ENCODE measurements at places on chromosomes 6 and 20. TPM values are rescaled to one million over a fixed set of nuclear protein-coding genes. Genes with fewer than 3 reads are reported as not detected.

- H3K4me1 ChIP-seq, result no peaks in the 10 kb centered on the region
- no peak for DNase-seq
- H3K27ac ChIP-seq, result no peak overlapping the region
- H3K27me3 ChIP-seq, result no peaks in the 10 kb centered on the region
- H3K36me3 ChIP-seq, result no peaks in the 10 kb centered on the region
These were observed 17.4 kb upstream of the TBC1D22B start for GRCh38 chr6:37239950-37240713.

GRCh38 chr6:128139519-128139918 is 238.7 kb upstream of the THEMIS start:
- H3K27ac ChIP-seq, result no peak overlapping the region
- H3K4me1 ChIP-seq, result peaks cover 16% of the 10 kb centered on the region
- H3K27me3 ChIP-seq, result no peaks in the 10 kb centered on the region
- no peak for DNase-seq
- H3K36me3 ChIP-seq, result peaks cover 2% of the 10 kb centered on the region
- H3K4me3 ChIP-seq, result no peak overlapping the region

DNA sequence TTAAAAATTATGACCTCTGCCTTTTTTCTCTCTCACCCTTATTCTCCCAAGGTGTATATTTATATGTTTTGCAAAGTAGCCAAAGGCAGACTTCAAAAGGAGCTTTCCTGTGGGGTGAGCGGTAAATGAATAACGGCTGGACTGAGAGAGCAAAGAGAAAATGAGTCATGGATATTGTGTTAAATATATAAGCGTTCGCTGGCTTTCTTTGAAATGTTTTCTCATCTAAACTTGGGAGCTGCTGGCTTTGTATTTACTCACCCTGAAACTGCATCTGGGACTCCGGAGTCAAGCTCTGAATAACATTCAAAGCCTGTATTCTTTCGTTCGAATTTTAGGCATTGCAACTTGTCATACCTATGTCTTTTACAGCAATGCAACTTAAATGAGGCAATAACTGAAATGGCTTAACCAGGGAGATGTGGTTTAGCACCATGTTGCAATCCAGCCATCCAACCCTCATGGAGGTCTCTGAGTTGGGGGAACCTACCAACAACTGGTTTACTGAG is 32.0 kb downstream of the ATXN1 start:
- peaks cover 4% of the 10 kb centered on the region for H3K36me3 ChIP-seq
- H3K4me3 ChIP-seq, result no peak overlapping the region
- no peaks in the 10 kb centered on the region for H3K27me3 ChIP-seq
- no peak for DNase-seq
- H3K4me1 ChIP-seq, result peaks cover 28% of the 10 kb centered on the region

DNA sequence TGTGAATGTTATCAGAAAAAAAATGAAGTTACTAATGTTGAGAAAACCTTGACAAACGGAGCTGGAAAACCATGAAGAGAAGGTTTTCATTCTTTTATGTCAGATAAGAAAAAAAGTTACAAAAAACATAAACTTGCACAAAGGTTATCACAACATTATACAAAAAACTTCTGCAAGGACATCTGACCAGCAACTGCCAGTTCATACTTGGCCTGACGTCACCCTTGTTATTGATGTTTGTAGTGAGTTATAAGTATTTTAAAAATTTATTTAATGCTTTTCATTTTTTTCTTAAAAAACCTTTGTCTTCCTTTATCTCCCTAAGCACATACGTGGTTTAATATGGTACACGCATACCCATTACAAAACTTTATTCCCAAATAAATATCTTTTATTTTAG is 16.3 kb downstream of the GSTA3 start:
- H3K27ac ChIP-seq, result no peak overlapping the region
- H3K36me3 ChIP-seq, result peaks cover 3% of the 10 kb centered on the region
- H3K27me3 ChIP-seq, result no peaks in the 10 kb centered on the region
- no peak overlapping the region for H3K4me3 ChIP-seq
- no peaks in the 10 kb centered on the region for H3K4me1 ChIP-seq

DNA sequence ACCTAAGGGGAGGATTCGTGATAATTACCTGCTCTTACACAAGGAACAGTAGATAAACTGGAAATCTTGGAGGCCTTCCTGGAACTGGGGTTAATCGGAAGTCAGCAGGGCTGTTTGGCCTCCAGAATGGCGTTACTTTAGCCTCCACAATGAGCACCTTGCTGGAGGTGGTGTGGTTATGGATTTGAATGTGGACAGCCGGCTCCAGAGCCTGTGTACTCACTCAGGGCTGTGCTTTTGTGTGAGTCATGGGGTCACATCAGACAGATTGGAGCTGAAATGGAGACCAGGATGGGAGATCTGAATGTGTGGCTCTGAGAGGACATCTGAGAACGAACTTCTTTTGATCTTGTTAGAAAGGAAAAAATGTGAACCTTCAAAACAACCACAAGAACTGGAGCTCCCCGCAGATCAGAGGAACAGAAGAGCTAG is 30.4 kb downstream of the IGF2R start:
- H3K36me3 ChIP-seq, result peaks cover 28% of the 10 kb centered on the region
- peaks cover 28% of the 10 kb centered on the region for H3K4me1 ChIP-seq
- H3K27me3 ChIP-seq, result no peaks in the 10 kb centered on the region
- H3K27ac ChIP-seq, result no peak overlapping the region
- no peak for DNase-seq

Gene LY6G6C
- total RNA-seq, result 1.3 TPM

Gene SPINT3
- total RNA-seq, result not detected

Measured in progenitor cell of endocrine pancreas (in vitro differentiated cells).